Stimulated activated CD4-positive, alpha-beta T cell treated with anti-CD3 and anti-CD28 coated beads, TNF-alpha, amount 100 ng/mL, for 1 hour (primary cell): ENCODE measurements at places on chromosomes 5 and 9.

- no peak for DNase-seq
Observed at GRCh38 chr9:68643901-68644809, 60.9 kb upstream of the PIP5K1B start.

DNA sequence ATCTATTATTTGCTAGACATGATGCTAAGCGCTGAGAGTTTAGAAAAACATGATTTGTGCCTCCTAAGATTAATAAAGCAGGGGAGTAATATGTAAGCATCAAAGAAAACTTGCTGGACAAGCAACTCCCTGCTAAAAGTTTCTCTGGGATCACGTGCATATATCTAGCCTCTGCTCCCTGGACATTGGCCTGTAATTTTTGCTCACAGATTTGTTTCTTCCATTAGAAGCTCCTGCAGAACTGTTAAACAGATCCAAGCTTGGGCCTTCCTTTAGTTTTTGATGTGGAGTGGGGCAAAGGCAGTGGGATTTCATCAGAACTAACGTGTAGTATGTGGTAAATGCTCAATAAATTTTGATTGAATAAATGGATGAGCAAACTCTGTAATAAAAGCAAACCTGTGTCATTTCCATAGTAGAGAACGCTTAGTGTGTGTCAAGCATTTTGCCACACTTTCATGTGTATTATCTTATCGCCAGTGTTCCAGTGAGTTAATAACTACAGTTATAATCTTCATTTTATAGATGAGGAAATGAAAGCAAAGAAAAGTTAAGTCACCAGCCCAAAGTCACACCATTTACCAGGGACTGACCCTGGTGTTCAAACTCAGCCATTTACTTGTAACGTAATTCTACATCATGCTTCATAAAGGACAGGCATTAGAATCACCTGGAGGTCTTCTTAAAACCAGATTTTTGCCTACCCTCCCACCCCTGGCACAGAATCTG lies 100.3 kb downstream of the PCSK5 start:
- DNase-seq = no peak

DNA sequence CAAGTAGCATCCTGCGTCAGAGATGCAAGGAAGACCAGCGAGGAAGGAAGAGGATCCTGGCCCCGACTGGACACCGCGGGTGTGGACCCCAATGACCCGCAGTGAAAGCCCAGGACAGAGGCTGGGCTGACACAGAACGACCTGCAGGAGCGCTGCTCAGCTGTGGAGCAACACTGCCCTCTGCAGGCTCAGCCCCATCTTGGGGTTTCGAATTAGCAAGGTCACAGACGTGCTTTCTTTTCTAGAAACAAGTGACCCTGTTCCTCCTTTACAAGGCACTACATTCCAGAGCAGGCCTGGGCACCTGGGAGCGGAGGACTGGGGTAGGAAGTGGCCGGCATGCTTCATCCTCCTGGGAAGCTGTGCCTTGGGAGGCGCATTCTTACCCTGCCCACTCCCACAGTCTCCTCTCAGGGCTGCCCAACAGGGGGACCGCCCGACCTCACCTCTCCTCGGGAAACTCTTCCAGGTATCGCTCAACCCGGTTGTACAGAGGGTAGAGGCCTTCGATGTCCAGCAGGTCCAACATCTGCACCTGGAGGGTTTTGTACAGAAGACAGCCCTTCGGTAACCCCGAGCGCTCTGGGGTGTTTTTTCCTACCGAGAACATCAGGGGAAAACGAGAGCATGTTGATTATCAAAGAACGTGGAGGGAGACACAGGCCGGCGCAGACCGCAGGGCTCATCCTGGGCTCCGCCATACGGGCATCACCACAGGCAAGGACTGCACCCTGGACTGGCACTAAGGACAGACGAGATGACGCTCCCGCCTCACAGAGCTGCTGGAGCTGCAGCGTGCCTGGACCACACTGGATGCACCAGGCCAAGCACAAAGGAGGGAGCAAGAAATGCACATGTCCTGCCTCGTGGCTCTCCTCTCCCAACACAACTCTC lies 35.0 kb downstream of the IPPK start:
- DNase-seq = no peak

GRCh38 chr9:104386425-104387069 lies 117.5 kb upstream of the OR13F1 start:
- DNase-seq = no peak

GRCh38 chr5:1040571-1040970 lies 32.0 kb downstream of the NKD2 start:
- DNase-seq = no peak

GRCh38 chr9:93598647-93599241 lies 22.4 kb downstream of the PHF2 start:
- DNase-seq = no peak

DNA sequence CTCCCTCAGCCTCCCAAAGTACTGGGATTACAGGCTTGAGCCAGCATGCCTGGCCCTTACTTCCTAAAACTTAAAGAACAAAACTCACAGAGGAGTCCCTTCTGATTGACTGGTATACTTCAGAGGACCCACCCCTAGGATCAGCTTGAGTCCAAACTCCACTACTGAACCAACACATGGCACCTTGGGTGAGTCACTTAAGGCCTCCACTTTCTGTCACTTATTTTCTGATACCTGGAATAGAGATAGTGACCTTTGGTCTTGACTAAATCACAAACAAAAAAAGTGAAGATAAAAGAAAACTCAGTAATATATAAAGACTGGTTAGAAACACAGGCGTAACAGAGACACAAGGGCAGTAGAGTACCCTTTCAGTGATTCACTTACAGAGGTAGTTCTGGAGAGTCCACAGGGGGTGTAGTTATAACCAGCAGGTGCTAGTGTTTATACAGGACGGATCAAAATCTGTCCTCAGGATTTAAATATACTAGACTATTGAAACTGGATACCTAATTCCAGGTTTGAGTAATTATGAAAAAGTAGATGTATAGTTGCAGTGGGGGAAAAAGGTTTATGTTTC lies 274.3 kb upstream of the ANKRD55 start:
- no peak for DNase-seq

DNA sequence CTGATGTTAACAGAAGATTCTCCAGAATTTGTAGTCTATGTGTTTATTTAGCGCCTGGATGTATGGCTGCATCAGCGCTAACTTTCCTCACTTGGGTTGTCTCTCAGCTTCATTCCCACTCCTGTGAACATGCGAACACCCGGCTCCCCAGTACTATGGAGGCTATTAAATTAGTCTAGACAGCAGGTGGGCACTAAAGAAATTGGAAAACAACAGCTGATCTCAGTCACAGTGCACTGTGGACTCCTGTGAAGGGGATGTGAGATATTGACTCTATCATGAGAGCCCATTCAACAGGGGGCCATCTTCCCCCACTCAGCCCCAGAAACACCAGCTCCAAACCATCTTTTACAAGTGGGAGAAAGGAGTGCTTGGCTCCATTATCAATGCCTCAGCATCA lies 471.0 kb downstream of the KDM4C start:
- DNase-seq = no peak

- DNase-seq = no peak
Observed at GRCh38 chr5:176614805-176615478, 5.0 kb upstream of the GPRIN1 start.

- DNase-seq = no peak
Observed at GRCh38 chr9:27447031-27447683, 76.9 kb upstream of the IFNK start.

GRCh38 chr5:68167195-68167651 lies 48.3 kb upstream of the PIK3R1 start:
- no peak for DNase-seq

DNA sequence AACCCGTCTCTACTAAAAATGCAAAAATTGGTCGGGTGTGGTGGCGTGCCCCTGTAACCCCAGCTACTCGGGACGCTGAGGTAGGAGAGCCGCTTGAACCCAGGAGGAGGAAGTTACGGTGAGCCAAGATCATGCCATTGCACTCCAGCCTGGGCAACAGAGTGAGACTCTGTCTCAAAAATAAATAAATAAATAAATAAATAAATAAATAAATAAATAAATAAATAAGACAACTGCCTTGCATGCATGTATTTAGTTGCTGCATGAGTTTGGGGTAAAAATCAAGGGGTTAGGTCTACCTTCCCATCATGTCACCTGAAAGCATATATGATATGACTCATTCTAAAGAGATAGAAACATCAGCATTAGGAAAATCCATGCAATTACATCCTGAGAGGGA lies 254.0 kb downstream of the ADAMTSL1 start:
- no peak for DNase-seq

GRCh38 chr5:10797261-10797660 lies 36.2 kb upstream of the DAP start:
- no peak for DNase-seq

DNA sequence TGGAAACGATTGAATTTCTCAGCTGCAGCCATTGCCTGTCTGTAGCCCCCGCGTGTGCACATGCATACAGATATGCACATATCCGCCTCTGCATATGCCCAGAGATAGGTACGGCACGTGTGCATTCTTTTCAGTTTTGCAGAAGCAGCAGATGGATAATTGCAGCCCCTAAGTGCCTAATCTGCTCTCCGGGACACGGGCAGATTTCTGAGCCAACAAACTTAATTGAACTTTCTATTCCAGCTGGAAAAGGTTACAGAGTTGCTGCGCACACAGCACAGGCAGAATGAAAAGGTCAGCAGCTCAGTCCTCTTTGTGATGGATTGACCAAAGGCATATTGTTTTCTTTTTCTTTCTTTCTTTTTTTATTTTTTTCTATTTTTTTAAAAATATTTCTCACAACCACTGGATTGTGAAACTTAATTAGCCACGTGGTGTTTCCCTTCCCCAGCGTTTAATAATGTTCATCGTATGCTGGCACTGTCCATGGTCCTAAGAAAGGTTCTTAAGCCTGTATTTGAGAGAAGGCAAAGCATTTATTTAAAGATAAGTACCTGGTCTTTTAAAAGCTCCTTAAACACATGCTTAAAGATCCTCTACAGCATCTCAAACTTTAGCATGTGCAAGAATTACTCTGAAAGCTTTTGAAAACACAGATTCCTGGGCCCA lies 270.2 kb upstream of the BRINP1 start:
- DNase-seq = no peak

DNA sequence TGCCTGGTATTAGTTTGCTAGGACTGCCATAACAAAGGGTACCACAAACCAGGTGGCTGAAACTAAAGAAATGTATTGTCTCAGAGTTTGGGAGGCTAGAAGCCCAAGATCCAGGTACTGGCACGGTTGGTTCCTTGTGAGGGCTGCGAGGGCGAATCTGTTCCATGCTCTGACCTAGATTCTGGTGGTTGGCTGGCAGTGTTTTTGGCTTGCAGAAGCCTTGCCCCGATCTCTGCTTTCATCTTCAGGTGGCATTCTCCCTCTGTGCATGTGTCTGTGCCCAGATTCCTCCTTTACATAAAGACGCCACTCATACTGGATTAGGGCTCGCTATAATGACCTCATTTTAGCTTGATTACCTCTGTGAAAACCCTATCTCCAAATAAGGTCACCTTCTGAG lies 36.7 kb downstream of the RAI14 start:
- no peak for DNase-seq

DNA sequence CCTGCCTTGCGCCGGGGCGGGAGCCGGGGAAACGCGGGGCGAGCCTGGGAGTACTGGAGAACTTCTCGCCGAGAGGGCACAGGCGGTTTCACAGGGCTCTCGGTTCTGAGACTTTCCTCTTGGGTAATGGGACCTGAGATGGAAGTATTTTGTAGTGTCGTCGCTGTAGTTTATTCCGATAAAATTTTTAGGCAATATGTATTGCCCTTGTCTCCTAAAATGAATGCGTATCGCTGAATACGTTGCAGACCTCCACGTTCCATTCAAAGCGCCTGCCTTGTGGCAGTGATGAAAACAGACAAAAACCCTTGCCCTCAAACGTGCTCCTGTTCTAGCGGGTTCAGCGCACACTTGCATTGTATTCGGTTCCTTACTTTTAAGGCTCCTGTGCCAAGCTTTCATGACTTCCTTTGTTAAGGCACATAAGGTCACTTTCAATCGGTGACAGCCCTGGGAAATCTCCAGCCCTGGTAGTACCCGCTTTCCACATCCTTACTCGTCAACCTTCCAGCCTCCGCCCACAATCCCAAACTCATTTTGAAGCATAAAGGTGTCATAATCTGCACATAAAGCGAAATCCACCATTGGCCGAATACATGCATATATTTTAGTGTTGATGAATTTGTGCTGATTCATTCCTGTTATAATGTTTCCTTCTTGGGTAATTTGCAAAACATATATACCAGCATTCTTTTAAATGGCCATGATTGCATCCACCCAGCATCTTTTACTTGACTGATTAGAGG lies 694 bp downstream of the RMI1 start:
- DNase-seq = no peak

DNA sequence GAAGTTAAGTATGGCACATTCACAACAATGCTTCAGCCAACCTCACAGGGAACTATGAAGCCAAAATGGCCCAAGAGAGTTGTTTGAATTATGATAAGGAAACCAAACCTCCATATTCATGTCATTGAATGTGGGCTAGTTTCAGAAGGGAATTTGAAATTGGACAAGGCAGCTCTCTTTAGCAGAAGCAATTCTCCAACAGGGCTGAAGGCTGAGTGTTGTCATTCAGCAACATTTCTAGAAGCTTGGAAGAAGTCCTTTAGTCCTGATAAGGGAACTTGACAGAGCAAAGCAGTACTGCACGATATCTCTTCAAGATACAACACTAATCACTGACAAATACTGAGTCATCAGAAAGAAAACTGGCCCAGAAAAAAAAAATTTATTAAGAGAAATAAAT lies 115.4 kb downstream of the SLC25A46 start:
- no peak for DNase-seq

- DNase-seq = no peak
Observed at GRCh38 chr9:129713402-129713679, 39.5 kb downstream of the PTGES start.

DNA sequence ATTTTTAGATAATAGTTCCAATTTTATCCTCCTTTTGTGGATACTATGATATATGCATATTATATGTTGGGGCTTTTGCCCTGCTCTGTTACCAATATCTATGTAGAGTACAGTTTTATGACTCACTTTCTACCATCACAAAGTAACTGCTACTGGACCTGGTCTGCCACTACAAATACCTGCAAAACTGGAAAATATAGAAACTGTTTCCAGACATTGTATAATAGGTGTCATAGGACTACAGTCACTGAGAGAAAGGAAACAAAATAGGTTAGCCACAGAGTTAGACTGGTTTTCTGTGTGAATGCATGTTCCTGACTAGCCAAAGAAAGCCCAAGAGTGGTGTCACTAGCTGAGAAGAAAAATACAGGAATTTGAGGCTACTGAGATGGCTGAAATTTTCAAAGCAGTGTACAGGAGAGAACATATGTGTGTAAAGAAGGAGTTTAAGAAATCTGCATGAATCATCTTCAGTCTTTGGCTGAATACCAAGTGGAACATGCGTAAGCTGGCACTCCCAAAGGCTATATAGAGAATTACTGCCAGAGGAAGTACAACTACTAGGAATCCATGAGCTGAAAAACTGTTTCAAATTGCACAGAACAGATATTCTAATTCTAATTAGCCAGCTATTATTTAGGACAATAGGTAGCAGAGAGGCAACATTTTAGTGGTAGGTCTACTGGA lies 29.0 kb upstream of the FAM174A start:
- no peak for DNase-seq

- no peak for DNase-seq
Observed at GRCh38 chr5:170113522-170113900, 7.8 kb downstream of the FOXI1 start.
